ENCODE measurements at places on chromosomes 3 and 15.

- DNase-seq, result no peak
Measured at GRCh38 chr3:48695393-48695753, 9.7 kb upstream of the NCKIPSD start.

- DNase-seq, result no peak
Measured at GRCh38 chr15:38176691-38177090, 75.9 kb upstream of the SPRED1 start.

DNA sequence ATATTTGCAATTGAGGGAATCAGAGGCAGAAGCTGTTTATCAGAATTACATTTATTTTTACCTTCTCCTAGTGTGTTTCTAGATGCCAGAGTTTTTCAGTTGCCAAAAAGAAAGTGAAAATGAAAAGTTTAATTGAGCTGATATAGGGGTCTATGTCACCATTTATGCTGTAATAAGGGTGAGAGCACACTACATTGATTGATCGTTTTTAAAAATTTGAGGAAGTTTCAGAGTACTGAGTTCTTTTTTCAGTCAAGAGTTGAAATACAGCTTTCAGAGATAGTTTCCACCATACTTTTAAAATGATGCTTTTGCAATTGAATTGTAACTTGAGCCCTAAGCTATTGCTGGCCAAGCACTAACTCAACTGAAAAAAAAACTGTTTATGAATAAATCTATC, 326.9 kb downstream of the UNC13C start:
- no peak for DNase-seq

DNA sequence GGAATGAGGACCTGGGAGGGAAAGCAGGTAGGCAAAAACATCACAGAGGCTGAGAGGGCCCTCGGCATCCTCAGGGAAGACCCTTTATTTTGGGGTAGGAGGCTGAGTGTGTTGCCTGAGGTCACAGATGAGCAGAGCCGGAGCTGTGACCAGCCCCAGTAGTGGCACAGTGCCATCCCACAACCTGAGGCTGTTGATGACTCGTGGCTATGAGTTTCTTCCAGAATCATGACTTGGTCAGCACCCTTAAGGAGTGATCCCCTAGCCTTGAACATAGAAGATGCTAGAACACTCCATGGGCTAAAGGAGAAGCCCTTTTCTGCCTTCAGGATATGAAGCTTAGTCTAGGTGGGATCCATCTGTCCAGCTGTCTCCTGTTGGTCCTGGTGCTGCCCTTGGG, 19.5 kb upstream of the CXCR6 start:
- DNase-seq, result no peak

GRCh38 chr15:81483496-81483895, 109.5 kb upstream of the TMC3 start:
- DNase-seq, result no peak

- no peak for DNase-seq
Measured at GRCh38 chr3:123159926-123160635, 41.7 kb upstream of the SEC22A start.

DNA sequence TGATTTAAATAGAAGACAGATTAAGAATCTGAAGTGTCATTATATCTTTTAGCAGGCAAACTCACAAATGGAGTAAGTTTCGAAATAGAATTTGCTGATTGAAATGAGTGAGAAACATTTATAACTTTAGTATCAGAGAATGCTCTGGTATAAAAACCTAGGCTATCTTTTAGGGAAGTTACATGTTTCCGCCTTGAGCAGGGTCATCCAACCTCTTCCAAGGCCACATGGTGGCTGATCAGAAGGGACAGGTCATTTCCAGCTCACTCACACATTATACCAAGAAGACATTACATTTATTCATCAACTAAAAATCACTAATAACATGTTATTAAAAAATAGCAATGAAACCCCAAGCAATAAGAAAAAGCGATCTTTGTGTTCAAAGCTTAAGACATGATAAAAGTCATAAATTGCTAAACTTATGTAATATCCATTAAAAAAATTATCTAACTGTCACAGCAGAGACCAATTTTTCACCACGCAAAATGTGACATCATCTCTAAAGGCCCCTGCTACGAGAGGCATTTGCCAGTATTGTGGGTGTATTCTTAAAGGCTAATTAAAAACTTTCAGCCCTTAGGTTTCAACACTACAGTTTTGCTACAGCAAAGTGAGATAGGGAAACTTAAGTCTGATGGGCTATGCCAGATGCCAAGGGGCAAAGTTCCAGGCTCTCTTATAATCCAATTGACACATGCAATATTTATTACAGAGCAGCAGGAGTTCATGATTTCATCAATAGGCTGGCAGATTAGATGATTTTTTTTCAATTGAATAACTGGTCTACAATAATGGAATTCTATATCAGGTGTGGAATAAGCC, 240.4 kb upstream of the TBL1XR1 start:
- no peak for DNase-seq

DNA sequence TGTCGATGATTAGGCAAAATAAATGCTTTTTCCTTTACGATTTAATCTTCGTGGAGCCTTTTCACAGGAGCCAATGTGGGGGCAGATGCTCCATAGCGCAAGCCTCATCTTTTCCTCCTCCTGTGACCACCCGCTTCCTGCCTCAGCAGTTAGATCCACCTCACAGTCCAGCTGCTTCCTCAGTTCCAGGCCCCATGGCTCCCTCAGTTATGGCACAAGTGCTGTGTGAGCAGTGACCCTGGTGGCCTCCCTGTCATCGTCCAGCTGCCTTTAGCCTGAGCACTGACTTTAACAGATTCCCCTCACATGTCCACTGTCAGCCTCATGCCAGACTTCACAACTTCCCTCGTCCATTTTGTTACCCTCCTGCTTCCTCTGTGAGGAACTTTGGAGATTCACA, 424.6 kb upstream of the GBE1 start:
- DNase-seq, result no peak

DNA sequence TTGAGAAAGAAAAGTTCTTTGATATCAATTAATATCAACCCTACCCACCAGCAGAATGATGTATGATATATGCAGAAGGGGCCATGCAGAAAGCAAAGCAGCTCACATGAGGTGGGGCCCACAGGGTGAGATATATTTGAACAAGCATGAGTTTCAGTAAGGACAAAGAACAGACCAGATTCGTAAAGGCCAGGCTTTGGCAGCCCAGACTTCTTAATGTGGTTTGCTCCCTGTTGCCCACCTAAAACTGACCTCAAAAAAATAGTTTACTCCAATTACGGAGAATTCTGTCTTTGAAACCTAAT, 255.7 kb upstream of the WNT5A start:
- no peak for DNase-seq

- DNase-seq, result no peak
Measured at GRCh38 chr15:36183201-36183600, 396.2 kb upstream of the CDIN1 start.

GRCh38 chr3:99344216-99344615, 294.2 kb upstream of the COL8A1 start:
- DNase-seq, result no peak

GRCh38 chr15:91140601-91141000, 40.5 kb downstream of the SV2B start:
- DNase-seq, result no peak

DNA sequence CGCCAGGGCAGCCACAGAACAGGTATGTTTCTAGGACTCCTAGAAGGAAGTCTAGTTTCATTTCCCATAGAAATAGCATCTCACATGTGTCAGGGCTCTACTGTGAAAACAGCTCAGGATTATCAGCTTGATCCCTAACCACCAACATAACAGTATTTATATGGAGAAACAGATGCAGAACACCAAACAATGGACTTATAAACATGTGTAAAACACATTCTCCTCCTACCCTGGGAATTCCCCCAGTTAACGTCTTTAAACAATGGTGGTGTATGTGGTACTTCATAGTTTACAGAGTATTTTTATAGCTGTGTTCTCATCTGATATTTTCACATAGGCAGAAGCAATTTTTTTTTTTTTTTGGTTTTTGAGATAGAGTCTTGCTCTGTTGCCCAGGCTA, 9.7 kb downstream of the TNFSF10 start:
- no peak for DNase-seq

GRCh38 chr3:188488801-188489200, 334.8 kb downstream of the LPP start:
- no peak for DNase-seq

- DNase-seq, result no peak
Measured at GRCh38 chr3:101279765-101280385, 40.5 kb downstream of the IMPG2 start.

DNA sequence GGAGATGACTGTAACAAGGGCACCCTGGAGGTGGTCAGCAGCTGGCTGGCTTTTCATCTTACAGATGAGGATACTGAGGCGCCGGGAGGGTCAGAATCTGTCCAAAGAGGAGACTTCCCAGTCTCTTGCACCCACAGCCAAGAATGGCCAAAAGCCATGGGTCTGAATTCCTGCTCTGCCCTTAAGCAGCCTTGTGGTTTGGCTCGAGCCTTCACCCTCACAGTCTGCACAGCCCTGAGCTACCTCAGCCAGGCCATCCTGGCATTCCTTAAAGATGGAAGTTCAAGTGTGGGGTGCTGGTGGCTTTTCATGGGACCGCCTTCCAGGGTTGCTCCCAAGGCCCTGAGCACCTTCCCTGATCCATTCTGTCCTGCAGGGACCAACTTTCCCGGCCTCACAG, 59.2 kb downstream of the CACNA2D2 start:
- no peak for DNase-seq

DNA sequence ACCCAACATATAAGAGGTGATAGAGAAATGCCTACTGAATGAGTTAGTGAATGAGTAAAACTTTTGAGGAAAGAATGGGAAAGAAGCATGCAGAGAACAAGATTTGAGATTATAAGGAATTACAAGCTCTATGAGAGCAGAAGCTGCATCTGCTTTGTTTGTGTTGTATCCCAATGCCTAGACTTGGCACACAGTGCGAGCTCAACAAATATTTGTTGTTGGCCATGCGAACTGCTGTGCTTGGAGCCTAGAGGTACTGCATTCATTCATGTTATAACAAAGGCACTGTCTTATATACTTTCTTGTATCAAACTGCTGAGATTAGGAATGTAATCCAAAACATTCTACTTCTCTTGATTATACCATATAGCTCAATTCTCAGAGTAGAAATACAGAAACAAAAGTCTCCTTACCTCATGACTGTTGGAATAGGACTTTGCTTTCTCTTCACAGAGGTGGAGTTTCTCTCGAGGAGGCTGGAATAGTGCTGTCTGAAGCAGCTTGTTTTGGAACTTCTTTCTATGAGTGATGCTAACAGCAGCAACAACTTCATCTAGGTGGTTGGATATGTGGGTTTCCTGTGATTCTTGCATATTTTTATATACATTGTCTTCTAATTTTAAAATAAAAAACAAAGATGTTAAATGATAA, 21.1 kb downstream of the TTC23 start:
- no peak for DNase-seq

DNA sequence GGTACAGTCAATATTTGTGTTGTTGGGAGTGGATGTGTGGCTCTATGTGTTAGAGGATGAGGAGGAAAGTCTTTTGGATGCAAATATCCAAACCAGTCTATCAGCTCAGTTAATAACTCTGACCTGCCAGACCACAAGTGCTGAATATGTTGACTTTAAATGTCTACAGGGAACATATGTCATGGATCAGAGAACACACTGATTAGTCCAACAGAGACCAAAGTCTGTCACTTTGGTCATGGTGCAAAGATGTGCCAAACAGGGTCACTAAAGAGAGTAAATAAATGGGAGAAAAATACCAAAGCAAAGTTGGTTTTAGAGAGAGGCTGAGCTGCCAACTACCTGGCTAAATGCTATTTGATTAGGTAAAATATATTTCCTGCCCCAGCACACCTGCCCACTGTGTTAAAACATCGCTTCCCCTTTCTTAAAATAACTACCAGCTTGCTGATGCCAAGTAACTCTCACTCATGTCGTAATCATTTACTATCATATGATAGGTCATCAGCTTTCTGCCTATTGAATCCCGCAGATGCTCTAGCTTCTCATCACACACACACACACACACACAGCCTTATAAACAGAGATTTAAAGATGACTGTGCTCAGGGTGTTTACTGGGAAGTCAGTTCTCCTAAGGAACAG, 173.3 kb downstream of the PDZRN3 start:
- DNase-seq, result no peak

- no peak for DNase-seq
Measured at GRCh38 chr3:197365586-197365985, 67.2 kb upstream of the DLG1 start.

DNA sequence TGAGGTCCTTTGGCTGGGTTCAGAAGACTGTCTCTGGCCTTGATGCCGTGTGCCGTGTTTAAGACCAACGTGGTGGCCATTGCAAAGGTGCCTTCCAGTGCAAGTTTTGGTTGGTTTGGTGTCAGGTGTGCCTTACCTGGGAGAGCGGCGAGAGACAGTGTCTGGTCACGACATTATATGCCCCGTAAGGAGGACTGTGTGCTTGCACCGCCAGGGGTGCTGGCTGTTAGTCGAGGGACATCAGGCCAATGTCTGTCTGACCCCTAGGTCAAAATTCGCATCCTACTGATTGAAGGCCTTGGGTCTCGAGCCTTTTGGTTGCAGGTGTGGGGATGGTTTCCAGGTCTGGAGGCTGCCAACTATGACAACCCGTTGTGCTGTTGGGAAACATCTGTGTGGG, 111.9 kb downstream of the SNRPN start:
- DNase-seq, result no peak

GRCh38 chr3:115245438-115245837, 98.3 kb upstream of the ZBTB20 start:
- no peak for DNase-seq

- no peak for DNase-seq
Measured at GRCh38 chr3:1823867-1824266, 274.8 kb upstream of the CNTN4 start.

- DNase-seq, result peak; percentile 71
Measured at GRCh38 chr3:126179825-126180476, 435 bp downstream of the ALDH1L1 start.

DNA sequence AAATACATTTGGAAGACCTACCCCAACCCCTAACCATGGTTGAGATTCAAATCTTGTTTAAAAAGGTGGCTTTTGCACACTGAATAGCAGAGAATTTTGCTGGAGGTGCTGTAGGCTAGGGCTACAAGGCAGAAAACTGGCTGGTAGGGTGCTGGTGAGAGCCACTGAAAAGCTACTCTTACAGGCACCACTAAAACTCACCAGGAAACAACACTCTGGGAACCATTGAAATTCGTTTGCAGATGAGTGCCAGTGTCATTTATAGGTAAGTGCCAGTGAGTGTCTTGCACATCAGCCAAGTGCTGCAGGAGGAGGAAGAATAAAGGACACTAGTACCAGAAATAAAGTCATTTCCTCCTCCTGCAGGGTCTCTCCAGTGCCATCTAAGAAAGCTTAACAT, 610.2 kb downstream of the ZNF385D start:
- DNase-seq, result no peak

DNA sequence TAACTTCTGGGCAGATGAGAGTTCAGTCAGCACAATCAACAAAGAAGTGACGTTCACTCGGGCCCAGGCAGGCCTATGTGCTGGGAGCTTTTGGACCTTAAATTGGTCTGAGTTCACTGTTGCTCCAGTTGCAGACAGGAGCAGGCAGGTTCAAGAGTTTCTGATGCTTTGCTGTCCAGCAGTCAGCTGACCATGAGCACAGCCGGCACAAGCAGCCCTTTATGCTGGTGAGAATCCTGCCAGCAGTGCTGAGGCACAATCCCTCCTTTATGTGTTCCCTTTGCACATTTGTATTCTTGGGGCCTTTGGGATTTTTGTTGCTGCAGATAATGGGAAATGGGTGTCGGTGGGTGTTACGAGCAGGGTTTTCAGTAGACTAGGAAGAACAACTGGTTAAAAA, 81.2 kb upstream of the GOLGA8J start:
- DNase-seq, result no peak

GRCh38 chr3:195101001-195101583, 169.9 kb downstream of the XXYLT1 start:
- no peak for DNase-seq

Measured in right kidney (tissue), 9 donors.